ENCODE measurements at places on chromosomes 12 and 14. TPM values are rescaled to one million over a fixed set of nuclear protein-coding genes. Genes with fewer than 3 reads are reported as not detected.

The ZNF891 gene
- total RNA-seq, result 1.4 TPM

The KCNH3 gene
- 10.9 TPM for total RNA-seq

The CEBPE gene
- 0.45 TPM for total RNA-seq

The ITGA5 gene
- total RNA-seq, result 20.1 TPM

The TBC1D30 gene
- 1.7 TPM for total RNA-seq

The EGLN3 gene
- 1.7 TPM for total RNA-seq

The SERPINA12 gene
- not detected for total RNA-seq

The SMIM41 gene
- total RNA-seq, result not detected
